ENCODE measurements at places on chromosomes 7 and 10. TPM values are rescaled to one million over a fixed set of nuclear protein-coding genes. Genes with fewer than 3 reads are reported as not detected.

ARHGAP12 gene
- 36.1 TPM for total RNA-seq

ANKRD7 gene
- 598 TPM for total RNA-seq

CALML3 gene
- total RNA-seq = 0.19 TPM

ARHGAP22 gene
- total RNA-seq = 11.9 TPM

ABCB1 gene
- total RNA-seq = 7.1 TPM

NEUROD6 gene
- not detected for total RNA-seq

UTF1 gene
- total RNA-seq = 18.6 TPM

TMEM26 gene
- 14.9 TPM for total RNA-seq

TUBB8 gene
- 2.0 TPM for total RNA-seq

- no peak for DNase-seq
These were observed 22.7 kb downstream of the CUL1 start for GRCh38 chr7:148721390-148721789.

DNA sequence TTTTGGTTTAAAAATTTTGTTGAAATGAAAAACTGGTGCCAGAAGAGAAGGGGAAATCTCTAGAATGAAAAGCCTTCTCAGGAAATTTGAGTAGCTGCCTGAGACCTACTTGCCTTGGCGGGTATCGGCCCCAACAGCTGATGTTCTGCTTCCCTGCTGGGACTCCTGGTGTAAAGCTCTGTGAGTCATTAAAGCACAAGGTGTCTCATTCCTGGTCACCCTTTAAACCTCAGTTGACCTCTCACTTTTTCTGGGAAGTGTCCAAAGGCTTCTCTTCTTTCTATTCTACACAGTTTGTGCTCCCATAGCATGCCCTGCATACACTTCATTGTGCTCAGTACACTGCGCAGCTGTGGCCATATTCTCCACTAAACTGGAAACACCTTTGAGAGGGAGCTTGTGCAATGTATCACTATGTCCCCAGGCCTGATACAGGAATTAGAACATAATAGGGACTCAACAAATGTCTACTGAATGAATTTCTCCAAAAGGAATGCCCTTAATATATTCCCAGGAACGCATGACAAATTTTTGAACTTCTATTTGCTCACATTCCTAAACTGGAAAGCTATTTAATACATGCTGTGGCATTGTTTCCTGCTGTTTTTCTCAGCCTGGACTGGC, 303.9 kb downstream of the SDHAF3 start:
- DNase-seq = no peak

GRCh38 chr7:132030086-132030568, 473.7 kb upstream of the PODXL start:
- peak; percentile 79 for DNase-seq

GRCh38 chr10:5876181-5876768, 13.4 kb downstream of the ANKRD16 start:
- no peak for DNase-seq

DNA sequence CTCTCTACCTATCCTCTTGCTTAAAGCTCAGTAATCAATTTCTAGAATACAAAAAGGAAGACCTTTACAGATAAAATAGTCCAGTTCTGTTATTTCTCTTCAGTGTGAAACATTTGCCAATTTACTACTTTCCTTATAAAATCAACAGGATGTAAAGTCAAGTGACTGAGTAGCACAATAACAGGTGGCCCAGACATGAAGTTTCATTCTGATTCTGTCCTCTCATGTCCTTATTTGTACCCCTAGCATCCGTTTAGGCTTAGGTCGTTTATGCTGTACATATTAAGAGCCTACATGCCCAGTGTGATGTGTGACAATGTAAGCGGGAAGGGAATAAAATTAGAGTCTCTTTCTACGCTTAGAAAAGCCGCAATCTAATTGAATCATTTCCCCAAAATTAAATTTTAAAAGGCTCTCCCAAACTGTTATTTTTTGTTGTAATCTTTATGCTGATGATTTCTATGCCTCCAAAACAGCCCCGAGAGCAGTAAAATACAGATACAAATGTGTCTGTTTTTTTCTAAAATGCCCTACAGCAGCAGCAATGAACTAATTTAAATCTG, 29.1 kb downstream of the EPC1 start:
- DNase-seq = no peak

- no peak for DNase-seq
These were observed 230.5 kb downstream of the TCF7L2 start for GRCh38 chr10:113180401-113181154.

DNA sequence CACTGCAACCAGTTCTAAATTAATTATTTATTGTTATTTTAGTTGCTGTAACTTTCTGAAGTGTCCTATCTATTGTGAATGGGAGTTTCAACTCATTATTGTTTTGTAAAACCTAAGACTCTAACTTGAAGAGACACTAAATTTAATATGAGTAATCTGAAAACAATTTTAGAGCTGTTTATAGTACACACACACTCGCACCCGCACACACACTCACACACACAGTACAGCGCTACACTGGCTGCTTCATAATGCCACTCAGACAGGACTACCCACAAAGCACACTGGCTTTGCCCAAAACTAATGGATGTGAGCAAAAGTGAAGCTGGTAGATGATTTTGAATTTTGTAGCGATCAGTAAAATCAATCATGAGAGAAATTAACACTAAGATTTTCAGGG, 238.9 kb upstream of the ETV1 start:
- DNase-seq = no peak

GRCh38 chr7:132355048-132355447, 221.2 kb downstream of the PLXNA4 start:
- DNase-seq = no peak

GRCh38 chr7:75945297-75946168, 30.6 kb downstream of the POR start:
- DNase-seq = no peak

DNA sequence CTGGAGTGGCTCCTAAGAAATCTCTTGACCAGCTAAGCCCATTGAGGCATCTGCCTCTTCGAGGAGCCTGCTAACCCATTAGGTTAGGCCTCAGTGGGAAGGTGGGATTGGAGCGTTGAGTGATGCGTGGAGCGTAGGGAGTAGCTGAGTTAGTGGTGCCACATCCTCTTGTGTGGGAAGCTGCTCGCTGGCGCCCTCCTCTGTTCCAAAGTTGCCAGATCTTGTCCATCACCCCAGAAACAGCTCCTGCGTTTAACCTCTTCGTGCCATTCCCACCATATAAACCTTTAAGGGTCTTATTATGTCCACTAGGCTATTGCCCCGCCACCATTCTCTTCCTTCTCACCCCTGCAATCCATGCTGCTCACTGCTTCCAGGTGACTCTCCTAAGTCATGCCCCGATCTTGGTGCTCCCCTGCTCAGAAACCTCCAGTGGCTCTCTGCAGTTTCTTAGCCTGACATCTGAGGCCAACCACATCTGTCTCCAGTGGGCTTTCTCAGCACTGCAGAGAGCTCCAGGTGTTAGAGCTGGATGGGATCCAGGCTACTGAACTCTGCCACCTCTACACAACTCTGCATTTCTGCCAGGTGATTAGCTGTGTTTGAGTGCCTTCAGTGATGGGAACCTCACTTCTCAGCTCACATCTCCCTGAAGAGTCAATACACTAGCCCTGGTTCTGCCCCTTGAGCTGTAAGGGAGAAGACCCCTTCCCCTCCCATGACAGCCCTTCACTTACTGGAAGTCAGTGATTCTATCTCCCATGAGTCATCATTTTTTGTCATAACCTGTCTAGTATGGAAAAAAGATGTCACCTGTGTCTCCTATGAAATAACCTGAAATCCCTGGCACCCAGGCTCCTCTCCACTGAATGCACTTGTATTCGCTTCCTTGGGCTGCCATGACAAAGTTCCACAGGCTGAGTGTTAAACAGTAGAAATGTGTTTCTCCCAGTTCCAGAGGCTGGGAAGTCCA, 65.0 kb upstream of the FGFR2 start:
- peak; percentile 56 for DNase-seq

- DNase-seq = no peak
These were observed 24.1 kb downstream of the PAX2 start for GRCh38 chr10:100769481-100769880.

DNA sequence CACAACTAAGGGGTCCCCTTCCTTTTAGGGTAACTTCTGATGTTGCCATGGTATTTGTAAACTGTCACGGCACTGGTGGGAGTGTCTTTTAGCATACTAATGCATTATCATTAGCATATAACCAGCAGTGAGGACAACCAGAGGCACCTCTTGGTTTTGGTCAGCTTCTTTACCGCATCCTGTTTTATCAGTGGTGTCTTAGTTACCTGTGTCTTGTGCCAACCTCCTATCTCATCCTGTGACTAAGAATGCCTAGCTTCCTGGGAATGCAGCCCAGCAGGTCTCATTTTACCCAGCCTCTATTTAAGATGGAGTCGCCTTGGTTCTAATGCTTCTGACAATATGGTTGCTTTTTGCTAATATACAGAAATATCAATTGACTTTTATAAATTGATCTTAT, 54.9 kb downstream of the AHCYL2 start:
- no peak for DNase-seq

DNA sequence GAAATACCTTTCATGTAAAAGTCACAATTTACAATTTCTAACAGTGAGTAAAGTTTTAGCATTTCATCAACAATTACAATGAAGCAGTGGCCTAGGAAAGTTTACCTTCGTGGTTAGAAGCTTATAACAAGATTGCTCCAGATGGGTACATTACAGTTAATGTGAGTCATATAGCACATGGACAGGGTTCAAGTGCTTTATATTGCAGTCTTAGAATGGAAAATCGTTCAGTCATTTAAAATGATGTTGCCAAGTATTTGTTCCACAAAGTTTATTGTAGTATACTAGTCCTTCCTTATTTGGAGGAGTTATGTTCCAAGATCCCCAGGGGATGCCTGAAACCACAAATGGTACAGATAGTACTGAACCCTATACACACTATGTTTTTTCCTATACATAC, 174.6 kb upstream of the TARP start:
- no peak for DNase-seq

- DNase-seq = peak; percentile 90
These were observed 612.1 kb upstream of the FZD8 start for GRCh38 chr10:36254199-36254598.

DNA sequence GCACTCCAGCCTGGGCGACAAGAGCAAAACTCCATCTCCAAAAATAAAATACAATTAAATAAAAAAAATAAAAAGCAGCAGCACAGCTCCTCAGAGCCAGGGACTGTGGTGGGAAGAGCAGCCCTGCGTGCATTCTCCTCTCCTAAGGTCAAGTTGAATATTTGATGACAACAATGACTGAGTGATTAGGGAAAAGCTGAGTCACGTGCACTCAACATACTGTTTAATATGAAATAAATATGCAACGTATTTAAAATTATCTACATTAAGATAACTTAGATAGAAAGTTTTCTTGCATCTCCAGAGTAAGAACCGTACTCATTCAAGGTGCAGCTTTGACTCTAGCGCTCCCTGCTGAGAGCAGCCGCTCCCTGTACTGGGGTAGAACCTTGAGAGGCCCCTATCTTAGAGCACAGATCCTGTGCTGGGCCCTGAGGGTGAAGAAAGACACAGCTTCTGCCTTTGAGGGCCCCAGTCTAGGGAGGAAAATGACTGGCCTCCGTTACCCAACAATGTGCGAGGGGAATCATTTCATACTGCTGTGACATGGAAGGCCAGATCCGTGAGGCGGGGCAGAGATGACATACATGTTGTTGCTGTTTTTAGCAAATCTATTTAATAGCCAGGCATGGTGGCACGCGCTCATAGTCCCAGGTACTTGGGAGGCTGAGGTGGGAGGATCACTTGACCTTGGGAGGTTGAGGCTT, 81.1 kb downstream of the SVIL start:
- no peak for DNase-seq

DNA sequence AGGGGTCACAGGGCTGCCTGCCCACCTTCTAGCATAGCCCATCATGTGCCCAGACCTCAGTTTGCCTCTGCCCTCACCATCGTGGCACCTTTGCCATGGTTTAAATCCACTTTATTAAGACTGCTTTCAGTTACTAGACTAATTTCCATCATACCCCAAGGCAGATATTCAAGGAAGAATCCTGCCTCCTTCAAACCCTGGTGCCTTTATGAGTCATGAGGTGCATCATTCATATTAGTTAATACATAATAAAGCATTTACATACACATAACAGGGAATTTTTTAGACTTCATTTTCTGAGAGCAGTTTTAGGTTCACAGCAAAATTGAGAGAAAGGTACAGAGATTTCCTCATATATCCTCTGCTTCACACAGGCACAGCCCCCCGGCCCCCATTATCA, 62.8 kb downstream of the CXCL12 start:
- no peak for DNase-seq

DNA sequence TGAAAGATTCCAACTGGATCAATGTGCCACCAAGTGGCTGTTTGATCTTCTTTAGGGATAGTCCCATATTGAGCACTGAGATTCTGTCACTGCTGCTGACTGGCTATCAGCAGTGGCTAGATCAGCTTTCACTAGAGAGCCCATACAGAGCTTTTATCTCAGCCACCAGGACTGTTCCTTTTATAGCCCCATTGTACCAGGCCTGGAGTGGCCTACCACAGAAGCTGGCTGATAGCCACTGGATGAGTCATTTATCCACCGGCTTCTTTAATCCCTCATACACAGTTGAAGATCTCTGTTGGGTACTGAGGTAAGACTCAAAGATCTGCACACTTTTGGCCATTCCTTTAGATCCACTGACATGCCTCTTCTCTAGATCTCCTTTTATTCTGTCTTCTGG, 1101.1 kb downstream of the SORCS3 start:
- no peak for DNase-seq

GRCh38 chr7:129780257-129780973, 168.9 kb downstream of the NRF1 start:
- peak; percentile 51 for DNase-seq

- no peak for DNase-seq
These were observed 37.2 kb downstream of the SEMA3E start for GRCh38 chr7:83611776-83612175.

DNA sequence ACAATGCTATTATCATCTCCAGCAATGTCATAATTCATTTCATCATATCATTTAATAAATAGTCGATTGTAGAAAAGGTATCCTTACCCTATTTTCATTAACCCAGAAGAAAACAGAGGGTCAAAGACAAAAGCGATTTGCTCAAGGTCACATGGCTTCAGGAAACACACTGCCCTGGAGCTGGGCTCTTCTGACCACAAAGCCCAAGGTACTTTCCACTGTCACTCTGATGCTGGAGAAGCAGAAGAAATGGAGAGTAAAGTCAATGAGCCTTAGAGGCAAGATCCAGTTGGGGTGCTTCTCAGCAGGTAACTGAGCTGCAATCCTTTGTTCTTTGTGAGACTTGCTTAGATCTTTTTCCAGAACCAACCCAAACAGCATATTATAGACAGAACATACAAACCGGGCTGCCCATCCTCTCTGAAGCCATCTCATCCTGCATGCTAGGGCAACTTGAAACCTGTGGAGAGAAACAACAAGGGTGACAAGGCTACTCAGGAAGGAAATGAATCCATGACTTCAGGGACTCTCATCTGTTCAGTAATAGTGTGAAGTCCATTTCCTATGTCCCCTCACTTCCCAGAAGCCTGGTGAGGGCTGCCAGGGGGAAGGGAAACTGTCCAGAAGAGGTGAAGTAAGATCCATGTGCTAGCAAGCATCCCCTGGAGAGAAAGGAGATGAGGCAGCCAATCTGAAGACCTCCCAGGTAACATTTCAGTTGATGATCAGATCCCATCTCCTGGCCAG, 148.6 kb upstream of the SVIL start:
- DNase-seq = no peak
